ENCODE measurements at places on chromosomes 16 and 17.

GRCh38 chr17:27860971-27861664, 32.0 kb downstream of the LYRM9 start:
- DNase-seq = no peak

GRCh38 chr17:17590141-17590751, 1.3 kb downstream of the PEMT start:
- no peak for DNase-seq

GRCh38 chr16:31092330-31092729, 2.3 kb downstream of the VKORC1 start:
- no peak for DNase-seq

DNA sequence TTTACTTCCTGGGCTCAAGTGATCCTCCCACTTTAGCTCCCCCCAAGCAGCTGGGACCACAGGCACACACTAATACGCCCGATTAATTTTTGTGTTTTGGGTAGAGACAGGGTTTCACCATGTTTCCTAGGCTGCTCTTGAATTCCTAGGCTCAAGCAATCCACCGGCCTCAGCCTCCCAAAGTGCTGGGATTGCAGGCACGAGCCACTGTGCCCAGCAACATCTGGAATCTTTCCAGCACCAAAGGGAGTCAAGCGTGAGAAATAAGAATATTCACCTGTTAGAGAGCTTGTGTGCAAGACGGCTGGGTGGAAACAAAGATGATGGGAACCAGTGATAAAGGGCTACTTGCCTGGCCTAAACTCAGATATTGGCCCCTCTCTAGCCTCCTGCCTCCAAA, 14.2 kb upstream of the ALOX12B start:
- DNase-seq = no peak

DNA sequence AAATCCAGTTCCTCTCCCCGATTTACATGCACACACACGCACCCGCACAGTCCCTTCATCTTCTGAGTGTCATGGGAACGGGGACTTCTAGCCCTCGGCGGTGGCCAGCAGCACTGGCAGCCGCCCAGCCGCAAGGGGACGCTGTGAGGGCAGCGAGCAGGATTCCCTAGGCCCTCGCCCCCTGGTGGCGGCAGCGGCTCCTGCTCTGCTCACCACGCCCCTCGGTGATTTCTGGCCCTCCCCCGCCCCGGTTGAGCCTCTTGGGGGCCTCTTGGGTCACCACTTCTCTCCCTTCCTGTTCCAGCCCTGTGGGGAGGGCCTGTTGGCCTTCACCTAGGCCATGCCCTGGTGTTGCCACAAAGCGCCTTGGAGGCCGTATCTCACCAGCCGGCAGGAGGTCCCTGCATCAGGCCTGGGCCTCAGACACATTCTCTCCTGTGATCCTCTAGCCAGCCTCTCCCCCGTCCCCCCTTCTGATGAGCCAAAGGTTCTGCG, 75.2 kb upstream of the KSR1 start:
- peak; percentile 46 for DNase-seq

DNA sequence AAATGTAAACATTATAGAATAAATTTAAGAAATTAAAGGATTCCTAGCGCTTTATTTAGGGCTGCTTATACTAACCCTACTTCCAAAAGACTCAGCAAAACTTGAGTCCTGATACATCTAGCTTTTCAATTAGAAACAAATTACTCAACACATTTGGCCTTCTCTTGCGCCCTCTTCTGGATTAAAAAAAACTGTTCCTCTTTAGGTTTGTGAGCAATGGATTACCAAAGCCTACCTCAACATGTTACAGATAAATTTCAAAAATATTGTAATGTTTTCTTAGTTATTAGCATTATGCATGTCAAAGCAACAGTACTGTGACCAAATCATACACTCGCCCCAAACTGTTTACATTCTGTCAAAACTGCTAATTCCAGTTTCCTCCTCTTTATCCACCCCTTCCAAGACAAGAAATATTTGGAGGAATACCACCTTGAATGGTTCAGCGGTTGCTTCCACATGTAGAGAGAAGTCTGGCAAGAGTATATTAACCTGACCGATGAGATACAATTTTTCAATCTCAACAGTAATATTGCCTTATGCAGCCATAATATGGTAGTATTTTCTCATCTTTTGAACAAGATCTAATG, 2.7 kb downstream of the NUFIP2 start:
- DNase-seq = peak; percentile 60

GRCh38 chr17:48904428-48904827, 3.8 kb upstream of the UBE2Z start:
- DNase-seq = no peak

DNA sequence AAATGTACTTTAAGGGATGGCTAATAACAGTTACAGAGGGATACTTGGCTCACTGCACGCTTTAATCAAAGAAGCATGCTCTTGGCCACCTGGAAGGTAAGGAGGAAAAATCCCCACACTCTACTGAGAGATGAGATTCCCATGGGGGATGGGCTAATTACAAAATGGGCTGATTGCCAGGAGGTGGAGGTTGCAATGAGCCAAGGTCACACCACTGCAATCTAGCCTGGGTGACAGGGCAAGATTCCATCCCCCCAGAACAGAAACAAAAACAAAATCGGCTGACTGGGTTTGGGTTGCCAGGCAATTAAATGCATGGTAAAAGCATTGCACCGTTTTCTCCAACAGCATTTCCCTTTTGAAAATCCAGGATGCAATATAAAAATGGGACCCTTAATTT, 18.0 kb downstream of the N4BP1 start:
- DNase-seq = no peak

GRCh38 chr16:53434377-53435065, at the start of gene RBL2:
TSS of gene RBL2 (plus strand) at chr16:53434471. CDS start at chr16:53434557, 86 bp downstream.
- DNase-seq = peak; percentile 84

DNA sequence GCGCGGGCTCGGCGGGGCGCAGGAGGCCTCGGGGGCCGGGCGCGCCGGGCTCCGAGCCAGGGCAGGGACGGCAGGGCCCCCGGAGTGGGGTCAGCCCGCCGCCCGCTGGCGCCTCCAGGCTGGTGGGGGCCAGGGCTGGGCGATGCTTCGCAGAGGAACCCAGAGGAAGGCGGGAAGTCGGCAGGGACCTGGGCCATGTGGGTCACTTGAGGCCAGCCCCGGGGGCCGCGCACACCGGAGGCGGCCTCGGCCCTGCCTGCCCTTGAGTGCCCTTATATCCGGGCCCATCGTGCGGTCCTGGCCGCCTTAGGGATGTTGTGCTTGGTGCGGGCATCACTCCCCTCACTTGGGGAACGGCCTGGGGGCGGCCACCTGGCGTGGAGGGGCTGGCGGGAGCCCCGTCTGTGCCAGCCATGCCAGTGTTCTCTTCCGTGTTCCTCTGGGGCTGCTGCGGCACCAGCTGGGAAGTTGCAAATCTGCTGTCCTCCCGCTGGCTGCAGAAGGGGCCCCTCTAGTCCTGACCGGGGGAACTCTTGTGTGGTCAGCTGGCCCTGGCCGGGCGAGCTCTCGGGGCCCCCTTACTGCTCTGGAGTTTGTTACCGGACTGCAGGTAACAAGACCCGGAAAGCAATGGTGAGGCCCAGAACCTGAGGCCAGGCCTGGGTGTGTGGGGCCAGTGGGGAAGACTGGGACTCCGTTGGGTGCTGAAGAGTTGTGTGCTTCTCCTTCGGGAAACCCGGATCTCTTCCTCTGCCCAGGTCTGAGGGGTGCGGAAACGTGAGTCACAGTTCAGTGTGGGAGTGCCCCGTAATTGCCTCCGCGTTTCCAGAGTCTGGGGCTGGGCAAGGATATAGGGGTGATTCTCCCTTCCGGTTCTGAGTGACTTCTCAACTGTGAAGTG, 849 bp downstream of the CAPN15 start:
- DNase-seq = peak; percentile 68

DNA sequence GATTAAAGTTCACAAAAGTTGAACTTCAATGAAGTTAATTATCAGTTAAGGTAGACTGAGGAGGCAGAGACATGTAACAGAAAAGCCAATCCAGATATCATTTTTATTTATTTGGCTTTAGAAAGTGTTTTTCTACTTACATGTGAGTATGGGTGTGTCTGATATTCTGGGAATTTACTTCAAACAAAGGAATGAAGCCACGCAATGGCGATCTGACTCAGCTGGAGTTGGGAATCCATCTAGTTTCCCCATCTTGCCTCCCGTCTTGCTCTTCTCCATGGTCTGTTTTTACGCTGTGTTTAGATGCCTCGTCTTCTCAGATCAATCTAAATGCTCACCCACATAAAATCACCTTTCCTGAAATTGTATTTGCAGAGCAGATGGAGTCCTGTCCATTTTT, 1.7 kb upstream of the KCNJ16 start:
- DNase-seq = no peak

DNA sequence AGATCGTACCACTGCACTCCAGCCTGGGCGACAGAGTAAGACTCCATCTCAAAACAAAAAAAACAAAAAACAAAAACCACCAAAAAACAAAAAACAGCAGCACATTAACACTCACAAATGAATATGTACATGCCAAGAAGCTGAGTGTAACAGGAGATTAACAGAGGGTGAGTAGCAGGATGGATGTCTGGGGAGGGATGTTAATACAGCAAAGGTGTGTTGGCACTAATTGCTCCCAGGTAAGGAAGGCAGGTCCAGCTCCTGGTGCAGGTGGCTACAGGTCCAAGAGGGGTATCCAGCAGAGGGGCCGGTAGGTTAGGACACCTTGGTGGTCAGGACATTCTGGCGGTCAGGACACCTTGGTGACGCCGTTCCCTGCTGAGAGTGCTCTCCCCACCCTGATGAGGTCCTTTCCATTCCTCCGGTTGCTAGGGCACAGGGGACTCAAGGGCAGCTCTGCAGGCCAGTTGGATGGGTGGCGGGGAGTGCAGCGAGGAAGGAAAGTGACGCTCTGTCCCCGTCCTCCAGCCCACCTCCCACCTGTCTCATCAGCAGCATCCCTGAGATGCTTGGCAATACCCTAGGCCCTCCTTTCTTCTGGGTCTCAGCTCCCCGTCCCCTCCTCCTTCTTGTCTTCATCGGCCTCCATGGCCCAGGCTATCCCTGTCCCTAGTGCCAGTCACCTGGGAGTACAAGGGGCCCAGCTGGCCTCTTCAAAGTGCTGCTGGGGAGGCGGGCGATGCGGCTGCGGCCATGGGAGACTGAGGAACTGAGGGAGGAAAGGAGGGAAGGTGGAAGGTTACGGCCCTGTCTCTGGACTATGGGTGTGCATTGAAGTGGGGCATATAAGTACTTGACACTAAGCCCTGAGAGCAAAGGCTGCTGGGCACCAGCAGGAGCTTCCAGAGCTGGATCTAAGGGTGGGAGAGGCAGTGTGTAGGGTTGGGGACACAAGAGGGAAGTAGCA, 10.7 kb upstream of the GFAP start:
- DNase-seq = no peak

DNA sequence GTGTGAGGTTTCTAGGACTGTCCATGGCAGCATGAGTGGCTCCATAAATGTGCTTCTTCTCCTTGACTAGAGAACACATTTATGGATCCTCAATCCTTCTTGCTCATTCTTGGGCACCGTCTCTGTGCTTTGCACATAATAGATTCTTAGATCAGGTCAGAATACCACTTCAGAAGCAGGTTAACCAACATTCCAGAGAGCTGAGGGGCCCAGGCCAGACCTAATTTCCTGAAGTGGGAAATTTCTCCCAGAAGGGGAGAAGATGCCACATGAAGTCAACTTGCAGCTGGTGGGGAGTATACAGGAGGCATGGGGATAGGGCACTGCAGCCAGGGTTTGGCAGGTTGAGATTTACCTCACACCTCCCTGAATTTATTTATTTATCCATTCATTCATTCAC, 24.4 kb upstream of the VAT1L start:
- DNase-seq = no peak

GRCh38 chr16:27642756-27643155, 92.8 kb downstream of the KATNIP start:
- DNase-seq = no peak

GRCh38 chr17:77480509-77481215, 339.9 kb downstream of the SEC14L1 start:
- DNase-seq = no peak

DNA sequence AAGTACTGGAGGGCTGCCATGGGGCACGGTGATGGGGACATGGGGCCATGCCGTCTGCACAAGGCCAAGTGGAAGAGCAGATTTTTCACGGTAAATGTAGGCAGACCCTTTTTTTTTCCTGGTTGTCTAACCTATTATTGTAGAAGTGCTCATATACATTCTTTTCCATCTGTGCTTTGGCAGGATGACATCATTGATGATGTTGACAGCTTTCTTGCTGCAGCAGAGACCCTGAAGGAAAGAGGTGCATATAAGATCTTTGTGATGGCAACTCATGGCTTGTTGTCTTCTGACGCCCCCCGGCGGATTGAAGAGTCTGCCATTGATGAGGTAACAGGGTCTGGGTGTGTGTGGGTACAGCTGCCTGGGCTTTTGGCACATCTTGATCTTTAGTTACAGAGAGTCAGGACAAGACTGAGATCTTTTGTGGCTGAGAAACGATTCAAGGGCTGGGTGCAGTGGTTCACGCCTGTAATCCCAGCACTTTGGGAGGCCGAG, 23.3 kb upstream of the SLC5A10 start:
- DNase-seq = no peak

DNA sequence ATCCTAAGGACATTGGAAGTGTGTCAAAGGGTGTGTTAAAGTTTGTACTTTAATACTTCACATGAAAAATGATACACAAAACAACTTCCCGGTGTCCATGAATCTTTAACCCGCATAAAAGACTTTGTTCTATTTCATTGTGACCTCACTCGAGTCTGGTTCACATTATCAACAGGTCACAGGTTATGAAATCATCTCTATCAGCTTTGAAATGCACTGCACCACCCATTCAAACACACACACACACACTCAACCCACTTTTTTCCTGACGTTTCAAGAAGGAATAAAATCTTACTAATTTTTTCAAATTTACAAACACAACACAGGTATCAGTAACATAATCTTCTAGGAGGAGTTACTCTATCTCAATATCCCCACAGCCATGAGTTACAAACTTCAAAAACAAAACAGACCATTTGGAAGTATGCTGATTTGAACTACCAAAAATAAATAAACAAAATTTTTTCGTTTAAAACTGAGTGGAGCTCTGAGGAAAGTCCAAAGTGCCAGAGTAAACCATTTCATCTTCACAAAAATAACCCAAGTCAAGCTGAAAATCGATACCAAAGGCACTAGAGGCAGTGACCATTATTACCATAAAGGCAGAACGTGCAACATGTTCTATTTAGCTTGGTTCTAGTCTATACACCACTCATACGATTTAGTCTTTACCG, 2.7 kb downstream of the ACOX1 start:
- no peak for DNase-seq

GRCh38 chr16:27779641-27780164, 229.8 kb downstream of the KATNIP start:
- no peak for DNase-seq

- DNase-seq = no peak
Measured at GRCh38 chr16:66002601-66003000, 363.9 kb upstream of the CDH5 start.
